Left renal pelvis (tissue), 4 donors: ENCODE measurements at places on chromosomes 13 and 19. TPM values are rescaled to one million over a fixed set of nuclear protein-coding genes. Genes with fewer than 3 reads are reported as not detected.

SPACA4 gene
- polyA plus RNA-seq, result not detected

SCN1B gene
- 2.1 TPM for polyA plus RNA-seq

CEACAM4 gene
- 0.27 TPM for polyA plus RNA-seq

TEAD2 gene
- 86.5 TPM for polyA plus RNA-seq

URAD gene
- not detected for polyA plus RNA-seq

ALG5 gene
- polyA plus RNA-seq, result 67.2 TPM

MYH14 gene
- 25.7 TPM for polyA plus RNA-seq

MKNK2 gene
- 82.1 TPM for polyA plus RNA-seq

ARID3A gene
- 35.9 TPM for polyA plus RNA-seq

SGCG gene
- 24.4 TPM for polyA plus RNA-seq

KLHL1 gene
- polyA plus RNA-seq, result 1.0 TPM

CGB5 gene
- polyA plus RNA-seq, result 0.18 TPM
